NCI-H1694 treated with DMSO at 0.1 percent for 48 hours (cell line): ENCODE measurements at places on chromosomes 4 and X.

- no peak for DNase-seq
Measured at GRCh38 chr4:169921732-169922131, 104.5 kb downstream of the MFAP3L start.

DNA sequence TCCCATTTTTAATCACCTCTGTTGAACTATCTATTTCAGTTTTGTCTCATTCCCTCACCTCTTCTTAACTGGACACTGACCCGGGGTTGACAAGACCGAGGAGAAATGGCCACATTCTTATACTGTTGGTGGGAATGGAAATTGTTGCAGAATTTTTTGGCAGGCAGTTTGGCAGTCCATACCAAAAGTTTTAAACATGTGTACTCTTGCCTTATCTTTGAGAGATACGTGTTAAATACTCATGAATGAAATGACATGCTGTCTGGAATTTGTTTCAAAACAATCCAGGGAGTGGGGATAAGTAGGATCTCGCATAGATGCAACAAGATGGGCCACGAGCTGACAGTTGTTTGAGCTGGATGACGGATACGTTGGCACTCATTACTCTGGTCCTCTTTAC lies 12.1 kb downstream of the FGFBP1 start:
- DNase-seq = no peak

GRCh38 chr4:129455482-129455881 lies 359.5 kb downstream of the C4orf33 start:
- DNase-seq = peak; percentile 86

- no peak for DNase-seq
Measured at GRCh38 chr4:7556558-7556957, 121.8 kb upstream of the PSAPL1 start.

DNA sequence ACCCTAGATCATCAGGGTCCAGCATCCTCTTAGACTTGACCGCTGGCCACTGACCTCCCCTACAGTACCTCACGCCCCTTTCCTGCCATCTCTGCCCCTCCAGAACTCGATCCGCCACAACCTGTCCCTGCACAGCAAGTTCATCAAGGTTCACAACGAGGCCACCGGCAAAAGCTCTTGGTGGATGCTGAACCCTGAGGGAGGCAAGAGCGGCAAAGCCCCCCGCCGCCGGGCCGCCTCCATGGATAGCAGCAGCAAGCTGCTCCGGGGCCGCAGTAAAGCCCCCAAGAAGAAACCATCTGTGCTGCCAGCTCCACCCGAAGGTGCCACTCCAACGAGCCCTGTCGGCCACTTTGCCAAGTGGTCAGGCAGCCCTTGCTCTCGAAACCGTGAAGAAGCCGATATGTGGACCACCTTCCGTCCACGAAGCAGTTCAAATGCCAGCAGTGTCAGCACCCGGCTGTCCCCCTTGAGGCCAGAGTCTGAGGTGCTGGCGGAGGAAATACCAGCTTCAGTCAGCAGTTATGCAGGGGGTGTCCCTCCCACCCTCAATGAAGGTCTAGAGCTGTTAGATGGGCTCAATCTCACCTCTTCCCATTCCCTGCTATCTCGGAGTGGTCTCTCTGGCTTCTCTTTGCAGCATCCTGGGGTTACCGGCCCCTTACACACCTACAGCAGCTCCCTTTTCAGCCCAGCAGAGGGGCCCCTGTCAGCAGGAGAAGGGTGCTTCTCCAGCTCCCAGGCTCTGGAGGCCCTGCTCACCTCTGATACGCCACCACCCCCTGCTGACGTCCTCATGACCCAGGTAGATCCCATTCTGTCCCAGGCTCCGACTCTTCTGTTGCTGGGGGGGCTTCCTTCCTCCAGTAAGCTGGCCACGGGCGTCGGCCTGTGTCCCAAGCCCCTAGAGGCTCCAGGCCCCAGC lies 5.2 kb downstream of the FOXO4 start:
- no peak for DNase-seq

DNA sequence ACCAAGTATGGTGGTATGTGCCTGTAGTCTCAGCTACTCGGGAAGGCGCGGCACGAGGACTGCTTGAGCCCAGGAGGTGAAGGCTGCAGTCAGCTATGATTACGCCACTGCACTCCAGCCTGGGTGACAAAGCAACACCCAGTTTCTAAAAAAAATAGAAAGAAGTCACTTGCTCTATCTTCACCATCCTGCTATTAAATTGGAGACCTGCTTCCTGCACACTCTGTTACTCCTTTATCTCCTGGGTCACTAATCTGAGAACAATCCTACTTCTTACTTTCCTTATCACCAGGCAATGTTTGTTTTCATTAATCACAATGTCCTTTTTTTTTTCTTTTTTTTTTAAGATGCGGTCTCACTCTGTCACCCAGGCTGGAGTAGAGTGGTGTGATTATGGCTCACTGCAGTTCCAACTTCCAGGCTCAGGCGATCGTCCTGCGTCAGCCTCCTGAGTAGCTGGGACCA lies 16.2 kb downstream of the PRKX start:
- no peak for DNase-seq

DNA sequence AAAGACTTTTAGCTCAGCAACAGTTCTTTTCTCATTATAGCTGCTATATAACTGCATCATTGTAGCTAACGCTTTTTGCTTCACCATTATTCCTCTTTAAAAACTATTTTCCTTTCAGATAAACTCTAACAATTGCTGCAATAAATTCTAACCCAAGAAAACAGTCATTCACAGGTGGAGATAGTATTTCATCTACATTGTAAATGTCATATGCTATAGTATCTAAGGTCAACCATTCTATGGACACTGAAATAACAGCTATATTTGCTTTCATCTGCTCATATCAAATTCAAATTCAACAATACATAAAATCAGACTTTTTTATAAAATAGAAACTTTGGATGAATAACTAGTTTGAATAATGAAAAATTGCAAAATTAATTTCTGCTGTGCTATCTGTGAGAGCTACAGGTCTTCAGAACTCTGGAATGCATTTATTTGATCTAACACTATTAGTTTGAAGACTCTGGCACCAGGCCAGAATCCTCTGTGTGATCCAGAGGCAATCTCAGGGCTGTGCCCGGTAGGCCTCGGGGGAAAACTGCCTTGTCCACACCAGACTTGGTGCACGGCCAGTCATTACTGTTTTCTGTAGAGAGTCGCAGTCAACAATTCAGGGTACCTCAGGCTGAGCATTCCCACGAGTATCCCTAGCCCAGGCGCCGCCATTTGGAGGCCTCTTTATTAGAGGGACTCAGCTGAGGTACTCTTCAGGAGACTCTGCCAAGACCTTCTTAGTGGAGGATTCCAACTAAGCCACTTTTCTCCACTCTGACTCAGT lies 332.4 kb downstream of the SLC7A11 start:
- DNase-seq = no peak

GRCh38 chr4:43987331-43987944 lies 461.2 kb downstream of the KCTD8 start:
- DNase-seq = no peak

- DNase-seq = no peak
Measured at GRCh38 chr4:1979477-1980196, 29.1 kb downstream of the NELFA start.

DNA sequence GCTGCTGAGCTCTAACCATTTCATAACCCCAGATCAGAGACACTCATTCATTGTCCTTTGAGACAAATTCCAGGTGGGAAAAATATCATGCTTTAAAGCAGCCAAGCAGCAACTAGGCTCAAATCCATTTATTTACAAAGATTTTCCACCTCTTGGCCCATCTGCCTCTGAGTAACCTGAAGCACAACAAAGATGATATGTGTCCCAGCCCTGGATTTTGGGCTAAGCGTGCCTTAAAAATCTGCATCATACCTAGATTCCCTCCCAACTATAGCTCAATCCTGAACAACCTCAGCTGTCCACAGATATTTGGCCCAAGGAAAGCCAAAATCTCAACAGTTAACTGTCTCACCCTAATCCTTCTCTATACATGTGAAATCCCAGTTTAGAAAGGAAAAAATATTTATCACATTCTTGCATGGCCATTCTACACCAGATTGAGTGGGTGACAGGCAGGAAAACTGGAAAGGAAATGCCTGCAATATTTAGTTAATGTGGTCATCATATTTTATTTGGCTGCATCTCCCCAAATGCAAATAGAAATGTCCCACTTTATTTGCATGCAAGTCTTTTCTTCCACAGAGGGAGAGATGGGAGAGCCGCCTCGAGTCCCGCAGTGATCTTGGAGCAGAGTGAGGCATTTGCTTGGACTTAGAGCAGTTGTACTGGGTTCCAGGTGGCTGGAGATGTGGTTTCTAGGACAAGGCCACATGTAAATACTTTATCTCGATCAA lies 146.4 kb upstream of the EOLA2 start:
- no peak for DNase-seq

- no peak for DNase-seq
Measured at GRCh38 chr4:116275006-116275405, 810.4 kb downstream of the TRAM1L1 start.

GRCh38 chrX:49237060-49237459 lies 1.8 kb downstream of the CCDC22 start:
- DNase-seq = no peak

GRCh38 chr4:139282065-139282720 lies 2.2 kb upstream of the MGARP start:
- no peak for DNase-seq

DNA sequence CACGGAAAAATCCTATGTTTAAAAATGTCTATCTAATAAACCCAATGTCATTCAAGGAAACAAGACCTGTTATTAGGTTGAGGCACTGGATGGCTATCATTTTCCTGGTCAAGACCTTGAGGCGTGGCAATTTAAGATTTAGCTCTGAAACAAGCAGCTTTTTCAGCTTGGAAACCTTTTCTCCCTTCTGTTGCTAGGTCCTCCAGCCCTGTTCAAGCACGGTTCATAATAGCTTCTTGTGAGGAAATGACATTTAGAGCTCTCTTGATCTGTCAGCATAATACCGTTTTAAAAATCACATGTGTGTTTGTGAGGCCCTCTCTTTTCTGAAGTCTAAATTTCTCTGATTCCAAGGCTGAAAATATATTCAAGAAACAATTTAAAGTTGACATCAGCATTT lies 133.6 kb upstream of the GRPR start:
- DNase-seq = no peak

- no peak for DNase-seq
Measured at GRCh38 chr4:2352171-2352570, 66.3 kb downstream of the ZFYVE28 start.

DNA sequence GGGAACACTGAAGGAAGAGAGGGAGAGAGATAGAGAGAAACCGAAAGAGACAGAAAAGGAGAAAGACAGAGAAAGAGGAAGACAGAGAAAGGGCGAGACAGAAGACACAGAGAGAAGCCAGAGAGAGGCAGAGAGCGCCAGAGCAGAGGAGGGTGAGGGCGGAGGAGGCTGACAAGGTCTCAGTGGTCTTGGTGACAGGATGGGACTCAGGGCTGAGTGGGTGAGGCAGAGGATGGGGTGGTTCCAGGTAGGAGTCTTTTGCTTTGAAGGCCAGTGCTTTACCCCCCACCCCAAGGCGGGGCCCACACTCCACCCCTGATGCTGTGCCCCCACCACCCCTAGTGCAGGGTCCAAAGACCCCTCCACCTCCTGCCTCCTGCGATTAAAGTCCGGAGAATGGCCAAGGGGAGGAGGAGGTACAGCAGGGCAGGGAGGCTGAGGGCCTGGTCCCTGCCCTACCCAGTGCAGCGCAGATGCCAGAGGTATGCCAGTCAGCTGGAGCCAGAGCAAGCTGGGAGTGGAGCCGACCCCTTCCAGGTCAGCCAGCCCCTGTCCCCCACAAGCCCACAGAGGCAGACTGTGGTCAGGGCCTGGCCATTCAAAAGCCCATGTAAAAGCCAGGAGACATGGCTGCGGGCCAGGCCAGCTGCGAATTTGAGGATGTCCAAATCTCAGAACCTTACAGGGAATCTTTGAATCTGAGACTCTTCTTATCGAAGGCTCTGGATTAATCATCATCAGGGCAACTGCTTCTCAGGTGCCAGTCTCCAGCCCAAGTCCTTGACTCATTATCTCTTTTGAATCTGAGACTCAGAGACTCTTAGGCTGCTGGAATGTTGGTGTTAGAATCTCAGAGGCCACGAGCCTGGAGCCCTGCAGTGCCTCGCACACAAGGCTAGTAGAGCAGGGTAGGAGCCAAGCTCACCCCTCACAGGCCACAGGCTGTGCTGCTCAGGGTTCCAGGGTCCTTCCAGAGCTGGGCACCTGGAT lies 758 bp downstream of the IQSEC2 start:
- DNase-seq = no peak

GRCh38 chr4:86840858-86841257 lies 8.3 kb downstream of the SLC10A6 start:
- no peak for DNase-seq

DNA sequence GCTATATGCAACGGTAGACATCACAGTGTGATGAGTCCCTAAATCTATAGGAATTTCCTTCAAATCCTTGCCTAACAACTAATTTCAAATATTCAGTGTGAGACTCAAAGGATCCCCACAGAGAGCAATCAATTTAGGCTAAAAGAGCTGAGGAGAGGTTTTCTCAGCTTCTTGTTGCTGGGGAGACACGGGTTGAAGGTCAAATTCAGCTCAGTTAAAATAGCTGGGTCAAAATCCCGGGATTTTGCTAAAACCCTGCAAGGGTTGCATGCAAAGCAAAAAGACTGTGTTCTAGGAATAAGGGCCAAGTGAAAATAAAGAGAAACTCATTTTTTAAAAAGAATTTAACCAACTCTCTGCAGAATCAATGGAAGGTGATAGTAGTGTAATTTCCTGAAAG lies 1073.4 kb downstream of the NLGN4X start:
- no peak for DNase-seq

DNA sequence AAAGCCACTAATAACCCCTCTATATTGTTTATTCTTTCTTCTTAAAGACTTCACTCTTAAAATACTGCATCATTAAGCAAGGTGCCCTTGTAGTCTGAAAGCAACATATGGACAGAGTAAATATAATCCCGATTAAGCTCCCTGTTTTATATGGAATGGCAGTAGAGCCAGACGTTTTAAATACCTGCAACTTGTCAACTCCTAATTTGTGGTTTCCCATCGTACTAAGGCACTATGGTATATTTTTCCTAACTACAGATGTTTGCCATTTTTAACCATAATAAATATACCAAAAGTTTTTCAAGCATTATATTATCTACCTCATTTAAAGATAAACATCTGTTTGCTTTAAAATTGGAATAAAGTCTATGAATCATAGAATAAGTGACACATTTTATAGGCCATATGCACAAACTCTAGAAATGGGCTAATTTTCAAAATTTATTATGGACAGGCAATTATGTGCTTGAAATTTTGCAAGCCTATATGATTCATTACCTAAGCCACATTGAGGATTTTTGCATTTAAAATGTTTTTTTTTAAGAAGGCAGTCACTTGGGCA lies 194.6 kb downstream of the FRMPD4 start:
- no peak for DNase-seq

DNA sequence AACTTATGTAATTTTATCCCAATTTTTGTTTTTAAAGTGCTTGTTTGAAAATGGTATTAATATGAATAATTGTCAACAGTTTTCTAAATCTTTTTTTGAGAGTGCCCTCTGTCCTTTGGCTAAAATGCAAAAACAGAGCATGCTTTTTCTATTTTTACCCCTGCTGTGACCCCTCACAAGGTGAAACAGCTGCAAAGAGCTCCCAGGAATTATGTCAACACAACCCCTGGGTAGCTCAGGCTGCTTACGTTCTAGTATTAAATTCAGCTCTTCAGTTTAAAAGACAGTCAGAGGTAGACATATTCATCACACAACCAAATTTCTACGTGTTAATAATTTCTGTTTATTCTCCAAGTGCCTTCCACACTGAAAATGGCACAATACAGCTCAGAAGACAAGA lies 367.5 kb downstream of the PRDM5 start:
- DNase-seq = no peak
